LHCN-M2 (cell line): ENCODE measurements at places on chromosomes 5 and 9. TPM values are rescaled to one million over a fixed set of nuclear protein-coding genes. Genes with fewer than 3 reads are reported as not detected.

- no peak for DNase-seq
These were observed 502.0 kb downstream of the BNC2 start for GRCh38 chr9:16368237-16369087.

- DNase-seq, result peak; percentile 29
These were observed 46.3 kb downstream of the AP3S1 start for GRCh38 chr5:115888027-115888426.

DNA sequence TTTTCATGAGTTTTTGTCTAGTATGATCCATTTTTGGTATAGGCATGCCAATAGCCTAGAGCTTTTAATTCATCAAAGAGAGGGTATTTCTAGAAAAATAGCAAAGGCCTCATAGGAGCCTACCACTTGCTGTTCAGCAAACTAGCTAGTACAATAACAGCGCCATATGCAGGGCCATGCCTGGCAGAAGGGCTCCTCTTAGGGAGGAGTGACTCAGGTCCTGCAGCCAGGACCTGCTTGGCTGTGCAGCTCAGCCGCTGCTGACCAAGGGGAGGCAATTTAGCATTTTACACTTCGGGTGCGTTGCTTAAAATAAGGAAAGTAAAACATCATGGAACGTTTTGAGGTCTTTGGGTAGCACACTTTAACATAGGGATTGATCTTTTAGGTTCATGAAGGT lies 100.6 kb downstream of the TRIO start:
- DNase-seq, result no peak

- peak; percentile 19 for DNase-seq
These were observed 385.3 kb downstream of the PRELID2 start for GRCh38 chr5:145449794-145450193.

DNA sequence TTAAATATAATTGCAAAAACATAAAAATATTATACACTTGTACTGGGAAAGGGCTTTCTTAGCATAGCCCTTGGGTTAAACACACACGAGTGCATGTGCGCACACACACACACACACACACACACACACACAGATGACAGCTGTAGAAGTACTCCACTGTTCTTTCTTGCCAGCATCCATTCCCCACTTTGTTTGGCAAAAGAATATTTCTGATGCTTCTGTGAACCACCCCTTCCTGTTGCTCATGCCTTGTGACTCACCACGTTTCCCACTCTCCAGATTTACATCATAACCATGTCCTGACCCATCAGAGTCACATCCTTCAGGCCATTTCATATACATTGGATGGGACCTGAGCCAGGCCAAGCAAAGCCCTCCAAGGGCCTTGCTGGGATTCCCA lies 280.1 kb downstream of the DNAH5 start:
- DNase-seq, result peak; percentile 98

DNA sequence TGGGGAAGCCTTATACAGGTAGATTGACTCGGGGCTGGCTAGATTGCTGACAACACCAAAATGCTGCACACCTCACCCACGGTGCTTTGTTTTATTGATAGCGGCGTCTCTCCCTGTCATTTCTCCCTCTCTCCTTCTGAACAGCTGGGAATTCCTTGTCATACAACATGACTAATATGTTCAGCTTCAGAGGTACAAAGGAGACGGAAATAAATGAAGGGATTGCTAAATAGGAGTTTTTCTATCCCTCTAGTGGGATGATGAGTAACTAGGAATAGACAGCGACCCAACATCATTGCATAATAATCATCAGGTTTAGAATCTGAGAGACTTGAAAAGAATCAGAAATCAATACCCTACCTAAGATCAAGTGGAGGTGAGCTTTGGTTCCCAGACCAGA lies 337.7 kb upstream of the PANK3 start:
- DNase-seq, result peak; percentile 32

DNA sequence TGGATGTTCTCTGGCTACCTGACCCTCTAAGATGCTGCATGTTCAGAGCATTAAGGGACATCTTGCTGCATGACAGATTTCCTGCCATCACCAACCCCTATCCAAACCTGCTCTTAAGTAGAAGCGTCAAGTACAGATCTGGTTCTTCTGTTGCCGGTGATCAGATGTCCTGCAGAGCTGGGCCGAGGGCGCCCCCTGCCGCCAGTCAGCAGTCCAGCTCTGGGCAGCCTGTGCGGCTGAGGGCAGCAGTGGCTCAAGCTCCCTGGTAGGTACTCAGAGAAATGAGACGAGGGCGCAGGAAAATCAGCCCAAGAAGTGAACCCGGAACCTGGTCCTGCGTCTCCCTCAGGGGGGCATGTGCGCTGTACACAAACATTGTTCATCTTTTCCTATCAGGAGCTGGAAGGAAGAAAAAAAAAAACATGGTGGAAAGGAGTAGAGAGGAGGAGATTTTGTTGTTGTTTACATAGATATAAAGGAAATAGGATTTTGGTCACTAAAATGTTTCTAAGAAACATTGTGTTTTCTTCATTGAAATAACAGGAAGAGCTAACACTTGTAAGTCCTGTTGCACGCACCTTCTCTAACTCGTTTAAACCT lies 95.8 kb downstream of the CFAP90 start:
- peak; percentile 31 for DNase-seq

DNA sequence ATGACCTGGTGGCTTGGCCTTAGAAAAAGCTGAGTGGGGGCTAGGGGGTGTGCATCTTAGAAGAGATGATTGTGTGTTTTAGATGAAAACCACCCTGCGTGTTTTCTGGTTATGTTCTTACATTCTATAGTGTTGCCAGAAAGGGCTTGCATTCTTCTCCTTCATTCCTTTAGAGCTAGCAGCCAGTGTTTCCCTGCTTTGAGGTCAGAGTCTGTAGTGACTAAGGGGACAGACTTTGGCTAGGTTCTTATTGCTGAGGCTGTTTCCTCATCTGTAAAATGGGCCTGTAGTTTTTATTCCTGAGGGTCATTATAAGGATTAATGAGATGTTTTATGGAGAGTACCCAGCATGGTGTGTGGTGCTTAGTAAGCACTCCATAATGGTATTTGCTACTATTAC lies 6.4 kb downstream of the MAST4 start:
- no peak for DNase-seq

DNA sequence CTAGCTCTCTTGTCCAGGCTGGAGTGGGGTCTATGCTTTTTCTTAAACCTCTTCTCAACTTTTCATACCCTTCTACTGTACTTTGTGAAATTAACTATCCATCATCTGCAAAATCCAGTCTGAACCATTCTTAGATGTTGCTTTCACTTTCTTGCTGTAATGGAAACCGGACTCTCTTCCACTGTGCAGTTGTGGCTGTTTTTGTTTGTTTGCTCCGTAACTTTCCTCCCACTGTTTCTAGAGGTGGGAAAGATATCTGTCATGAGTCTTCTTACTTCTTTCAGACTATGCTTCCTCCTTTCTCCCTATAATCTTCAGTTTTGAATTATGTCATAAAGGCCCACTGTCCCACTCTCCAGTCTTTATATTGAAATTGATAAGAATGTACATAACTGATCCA lies 6.5 kb downstream of the TNPO1 start:
- no peak for DNase-seq

GRCh38 chr5:103472265-103472664 lies 90.3 kb downstream of the NUDT12 start:
- DNase-seq, result no peak

GRCh38 chr5:56589481-56589860 lies 225.9 kb upstream of the MAP3K1 start:
- peak; percentile 27 for DNase-seq

The PTPRD gene
- not detected in 2 replicates for total RNA-seq

The CDO1 gene
- 2.7 and 3.1 TPM in 2 replicates for total RNA-seq

The IL5 gene
- not detected in 2 replicates for total RNA-seq

The ECPAS gene
- 47.6 and 48.5 TPM in 2 replicates for total RNA-seq

The CTNND2 gene
- 0.19 TPM in 1 of 2 replicates, not detected in the other for total RNA-seq

The CDX1 gene
- not detected in 2 replicates for total RNA-seq

The SPATA31E1 gene
- total RNA-seq, result not detected in 2 replicates

The NEUROG1 gene
- total RNA-seq, result not detected in 2 replicates

The SELENOP gene
- 29.4 and 43.2 TPM in 2 replicates for total RNA-seq

The LTC4S gene
- total RNA-seq, result not detected in 2 replicates
